ENCODE measurements at places on chromosomes 4 and X.
A peak's percentile ranks its signal among the peaks of the same experiment; 100 is the strongest.

DNA sequence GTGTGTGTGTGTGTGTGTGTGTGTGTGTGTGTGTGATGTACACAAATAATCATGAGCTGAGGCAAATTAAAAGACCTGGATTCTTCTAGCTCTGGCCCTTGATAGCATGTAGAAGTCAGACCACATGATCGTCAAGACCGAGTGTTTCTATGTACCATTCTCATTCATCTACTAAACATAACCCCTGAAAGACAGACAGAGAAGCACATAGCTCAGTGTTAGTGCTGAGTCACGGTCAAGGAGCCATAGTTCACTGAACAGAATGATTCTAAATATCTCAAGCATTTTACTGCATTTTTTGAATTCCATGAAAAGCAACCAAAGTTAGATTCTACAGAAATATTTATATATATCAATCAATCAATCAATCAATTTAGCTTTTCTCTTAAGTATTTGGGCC, 412.3 kb upstream of the CXorf51A start:
- no peak for DNase-seq

DNA sequence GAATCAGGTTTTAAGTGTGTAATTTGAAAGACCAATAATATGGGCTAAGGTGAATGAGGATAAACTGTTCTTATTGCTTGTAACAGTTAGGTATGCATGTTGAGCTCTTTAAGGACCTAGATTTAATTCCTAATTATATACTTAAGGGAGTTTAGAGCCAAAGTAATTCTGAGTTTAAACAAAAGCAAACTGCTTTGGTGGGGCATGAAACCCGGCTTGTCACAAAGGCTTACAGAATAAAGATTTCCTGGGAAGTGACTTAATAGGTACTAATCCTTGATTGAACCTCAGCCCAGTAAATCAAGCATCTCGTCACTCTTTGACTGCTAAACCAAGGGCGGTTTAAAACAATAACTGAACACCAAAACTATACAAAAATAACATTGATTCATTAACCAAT, 1324.2 kb downstream of the RPA4 start:
- DNase-seq: no peak

- peak; percentile 62 for DNase-seq
Measured at GRCh38 chrX:154136627-154137161, 7.3 kb upstream of the OPN1LW start.

DNA sequence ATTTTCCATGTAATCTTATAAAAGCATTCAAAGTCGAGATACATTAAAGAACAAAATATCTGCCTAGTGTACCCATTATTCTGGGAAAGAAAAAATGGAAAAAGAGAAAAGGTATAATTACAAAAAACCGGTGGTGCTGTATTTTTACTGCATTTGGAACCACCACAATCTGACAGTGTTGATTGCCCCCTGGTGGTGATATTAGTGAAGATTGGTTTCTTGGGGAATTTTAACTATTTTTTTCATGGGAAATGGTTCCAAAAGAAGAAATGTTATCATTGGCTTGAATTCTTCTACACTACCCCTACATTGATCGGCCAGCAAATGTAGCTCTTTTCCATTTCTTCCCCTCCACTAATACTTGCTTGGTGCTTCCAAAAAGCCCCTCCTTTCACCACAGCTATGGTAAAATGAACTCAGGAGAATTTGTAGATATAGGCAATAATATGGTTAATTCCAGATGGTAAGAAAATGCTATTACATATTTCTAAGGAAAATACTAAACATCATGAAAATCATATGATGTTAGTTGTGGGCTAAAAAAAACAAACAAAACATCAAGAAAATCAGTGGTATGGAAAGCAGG, 50.0 kb downstream of the COX18 start:
- DNase-seq: peak; percentile 20

- no peak for DNase-seq
Measured at GRCh38 chr4:139801895-139802294, 136.3 kb downstream of the MGST2 start.

DNA sequence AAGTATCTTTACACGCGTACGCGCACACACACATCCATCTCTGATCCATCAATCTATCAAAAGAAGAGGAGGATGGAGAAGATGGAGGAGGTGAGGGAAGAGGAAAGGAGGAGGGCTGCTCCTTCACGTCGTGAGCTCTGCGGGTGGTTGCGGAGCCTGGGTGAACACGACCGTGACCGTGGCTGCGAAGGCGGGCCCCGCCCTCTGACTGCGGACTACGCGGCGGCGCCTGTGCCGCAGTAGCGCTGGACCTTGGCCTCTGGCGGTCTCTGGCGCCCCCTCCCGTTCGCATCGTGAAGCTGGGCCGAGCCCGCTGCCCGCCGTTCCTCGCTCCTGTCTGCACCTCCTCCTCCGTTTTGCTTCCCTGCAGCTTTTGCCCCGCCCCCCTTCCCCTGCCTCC, 37.7 kb upstream of the ARAF start:
- peak; percentile 76 for DNase-seq

DNA sequence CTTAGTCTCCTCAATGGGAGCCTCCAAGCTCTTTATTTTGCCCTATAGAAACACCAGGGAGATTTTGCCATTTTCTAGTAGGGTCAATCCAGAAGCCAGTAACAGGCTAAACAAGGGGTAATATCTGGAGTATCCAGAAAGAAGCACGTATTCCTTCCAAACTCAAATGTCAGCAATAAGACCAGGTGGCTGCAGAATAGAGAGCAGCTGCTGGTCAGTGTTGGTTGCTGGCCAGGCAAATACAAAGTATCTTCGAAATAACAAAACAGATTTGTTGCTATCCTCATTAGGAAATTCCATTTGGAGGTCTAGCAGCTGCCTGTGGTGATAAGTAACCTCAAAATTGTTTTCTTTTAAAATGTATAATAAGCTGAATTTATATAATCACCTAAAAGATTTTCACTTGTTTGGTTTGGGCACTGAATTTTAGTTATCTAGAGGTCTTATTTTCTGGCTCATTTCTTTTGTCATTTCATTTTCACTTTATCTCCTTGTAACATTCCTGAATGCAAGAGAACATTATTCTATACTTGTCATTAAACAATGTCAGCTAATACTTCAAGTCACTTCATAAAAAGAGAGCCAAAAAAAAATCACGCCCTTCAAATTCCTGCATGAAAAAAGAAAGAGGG, 320.6 kb downstream of the DTHD1 start:
- DNase-seq: no peak

DNA sequence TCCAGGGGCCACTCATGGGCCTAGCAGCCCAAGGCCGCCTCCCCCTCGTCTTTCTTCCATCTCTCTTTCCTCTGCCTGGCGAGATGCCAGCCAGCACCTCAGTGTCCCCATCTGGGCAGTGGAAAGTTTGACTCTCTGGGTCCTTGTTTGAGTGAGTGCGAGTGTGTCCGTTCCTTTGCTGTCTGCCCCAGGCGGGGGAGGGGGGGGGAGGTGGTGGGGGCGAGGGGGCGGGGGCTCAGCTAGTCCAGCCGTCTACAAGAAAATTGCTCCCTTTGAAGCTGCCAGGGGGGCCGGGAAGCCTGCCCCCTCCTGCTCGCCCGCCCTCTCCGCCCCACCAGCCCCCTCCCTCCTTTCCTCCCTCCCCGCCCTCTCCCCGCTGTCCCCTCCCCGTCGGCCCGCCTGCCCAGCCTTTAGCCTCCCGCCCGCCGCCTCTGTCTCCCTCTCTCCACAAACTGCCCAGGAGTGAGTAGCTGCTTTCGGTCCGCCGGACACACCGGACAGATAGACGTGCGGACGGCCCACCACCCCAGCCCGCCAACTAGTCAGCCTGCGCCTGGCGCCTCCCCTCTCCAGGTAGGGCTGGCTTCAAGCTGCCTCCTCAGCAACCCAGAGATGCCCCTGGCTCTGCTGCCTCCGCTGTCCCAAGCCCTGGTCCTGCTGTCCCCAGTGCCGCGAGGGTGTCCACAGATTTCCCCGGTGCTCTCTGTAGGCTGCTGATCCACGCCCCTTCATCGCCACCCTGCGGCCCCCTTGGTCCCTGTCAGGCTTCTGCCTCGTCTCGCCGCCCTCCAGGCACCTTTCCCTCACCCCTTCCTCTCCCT, at the start of gene BGN:
TSS of gene BGN (plus strand) at position 440 of the 821 bp plus-strand sequence. CDS start 9,652 bp downstream, outside the sequence.
- DNase-seq: no peak

DNA sequence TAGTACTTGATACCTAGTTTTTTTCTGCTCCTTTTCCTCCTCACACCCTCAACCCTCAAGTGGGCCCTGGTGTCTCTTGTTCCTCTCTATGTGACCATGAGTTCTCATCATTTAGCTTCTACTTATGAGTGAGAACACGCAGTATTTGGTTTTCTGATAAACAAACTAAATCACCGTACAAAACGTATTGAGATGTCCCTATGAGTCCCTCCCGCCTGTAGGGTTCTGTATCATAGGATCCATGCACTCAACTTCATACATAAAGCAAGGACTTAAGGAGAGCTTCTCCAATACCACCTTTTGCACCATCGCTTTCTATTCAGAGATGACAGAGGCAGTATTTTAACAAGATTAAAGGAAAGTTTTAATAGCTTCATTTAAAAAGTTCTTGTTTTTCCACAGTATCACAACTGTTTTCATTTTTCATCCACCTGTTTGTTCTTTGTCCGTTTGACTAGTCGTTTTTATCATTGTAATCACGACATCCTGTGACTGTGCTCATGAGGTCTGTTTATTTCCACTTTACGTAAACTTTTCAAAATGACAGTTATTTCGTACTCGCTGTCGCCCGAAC, 457 bp upstream of the RAB9A start:
- no peak for DNase-seq

GRCh38 chr4:142404191-142404611, 441.9 kb downstream of the INPP4B start:
- peak; percentile 36 for DNase-seq

- no peak for DNase-seq
Measured at GRCh38 chr4:127370604-127371003, 262.2 kb upstream of the INTU start.

GRCh38 chr4:14110407-14110806, 482.9 kb upstream of the BOD1L1 start:
- no peak for DNase-seq

DNA sequence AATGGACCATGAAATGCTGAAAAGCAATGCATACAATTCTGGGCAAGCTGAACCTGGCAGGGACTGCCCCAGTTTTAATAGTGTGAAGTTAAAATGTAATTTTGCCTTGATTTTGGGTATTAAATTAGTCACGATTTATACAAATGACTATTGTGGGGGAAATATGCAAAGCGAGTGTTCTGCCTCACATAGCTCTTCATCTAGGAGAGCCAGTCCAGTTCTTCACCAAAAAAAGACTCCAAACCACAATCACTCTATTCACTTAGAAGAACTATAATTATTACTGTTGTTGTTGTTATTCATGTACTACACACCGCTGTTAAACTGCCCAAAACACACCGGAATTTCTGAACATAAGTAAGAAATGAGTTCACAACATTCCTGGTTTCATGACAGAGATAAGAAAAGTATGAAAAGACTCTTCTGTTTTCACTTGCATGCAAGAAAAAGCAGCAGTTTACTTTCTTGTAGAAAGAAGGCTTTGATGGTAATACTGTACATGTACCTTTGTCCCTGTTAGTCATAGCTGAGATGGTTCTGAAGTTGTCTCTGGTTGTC, 101.9 kb downstream of the QRFPR start:
- no peak for DNase-seq

- no peak for DNase-seq
Measured at GRCh38 chr4:153448003-153448731, 18.0 kb upstream of the TMEM131L start.

GRCh38 chrX:72102126-72102525, 29.6 kb downstream of the RTL5 start:
- DNase-seq: no peak

DNA sequence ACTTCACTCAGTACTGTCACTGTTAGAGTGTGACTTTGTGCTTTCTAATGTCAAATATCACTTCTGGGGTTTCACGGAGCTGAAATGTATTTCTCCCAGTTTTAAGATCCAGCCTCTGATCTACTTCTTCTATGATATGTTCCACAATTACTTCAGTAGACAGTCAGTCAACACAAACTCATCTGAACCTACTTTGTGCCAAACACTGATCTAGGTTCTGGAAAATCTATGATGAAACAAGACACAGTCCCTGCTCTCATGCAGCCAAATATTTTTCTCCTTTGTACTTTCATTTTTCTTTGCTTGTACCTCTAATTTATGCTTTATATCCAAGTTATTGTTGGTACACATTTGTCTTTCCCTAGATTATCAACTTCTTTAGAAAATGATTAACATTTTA, 641.3 kb upstream of the FTHL17 start:
- no peak for DNase-seq

DNA sequence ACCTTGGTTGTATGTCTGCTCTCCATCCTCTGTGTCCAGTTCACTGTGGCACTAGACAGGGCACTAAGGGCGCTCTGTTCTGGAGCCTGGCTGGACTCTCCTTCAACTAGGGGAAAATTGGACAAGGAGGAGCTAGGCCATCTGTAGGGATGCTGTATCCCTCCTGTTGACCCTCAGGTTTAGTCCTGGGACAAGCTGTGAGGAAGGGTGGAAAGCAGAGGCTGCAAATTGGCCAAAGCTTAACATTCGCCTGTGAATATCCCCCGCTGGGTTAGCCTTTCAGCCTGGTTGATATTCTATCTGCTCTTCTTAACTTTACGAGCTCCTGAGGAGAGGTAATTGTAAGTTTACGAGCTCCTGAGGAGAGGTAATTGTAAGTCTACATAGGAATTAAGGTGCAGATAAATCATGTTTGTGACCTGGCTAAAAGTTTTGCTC, 64.4 kb upstream of the ENPEP start:
- no peak for DNase-seq

- peak; percentile 89 for DNase-seq
Measured at GRCh38 chrX:13092455-13092941, 48.1 kb upstream of the FAM9C start.

GRCh38 chr4:165101641-165102040, 11.0 kb downstream of the TMEM192 start:
- no peak for DNase-seq

DNA sequence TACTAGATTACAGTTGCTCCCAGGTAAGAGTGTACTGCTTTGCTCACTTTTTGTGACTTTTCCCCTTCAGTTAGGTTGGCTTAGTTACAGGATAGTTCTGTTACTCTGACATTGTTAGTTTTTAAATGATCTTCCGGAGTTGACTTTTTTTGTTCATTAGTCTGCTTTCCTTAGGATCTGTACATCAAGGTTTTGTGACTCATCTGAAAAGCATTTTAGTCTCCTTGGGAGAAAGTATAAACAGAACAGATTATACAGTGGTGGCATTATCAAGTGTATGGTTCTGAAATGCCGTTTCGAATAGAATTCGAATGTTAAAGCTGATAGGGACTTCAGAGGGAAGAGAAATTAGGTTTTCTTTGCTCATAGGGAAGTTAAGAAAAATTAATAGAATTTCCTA, 63.3 kb downstream of the USP9X start:
- no peak for DNase-seq

DNA sequence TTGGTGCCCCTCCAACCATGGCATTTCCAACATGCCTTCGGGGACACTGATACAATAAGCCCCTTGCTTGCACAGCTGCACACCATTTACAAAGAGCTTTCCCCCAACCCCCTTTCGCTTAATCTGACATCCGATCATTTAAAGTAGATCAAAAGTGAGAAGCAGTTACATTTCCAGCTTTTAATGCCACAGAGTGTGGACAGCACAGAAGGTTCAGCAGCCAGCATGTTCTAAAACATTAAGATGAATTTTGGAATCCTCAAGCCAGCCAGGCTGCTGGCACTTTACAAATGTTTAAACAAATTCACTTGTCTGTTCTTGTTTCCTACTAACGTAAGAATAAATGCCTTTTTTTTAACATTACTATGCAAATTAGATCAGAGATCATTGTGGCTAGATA, 284.4 kb upstream of the LDB2 start:
- DNase-seq: no peak

Data from activated CD4-positive, alpha-beta T cell treated with anti-CD3 and anti-CD28 coated beads, Interleukin-2, amount 10 ng/mL, durations not matched to agents 7 days and 5 days (primary cell).